ENCODE measurements at places on chromosomes 12 and 14. TPM values are rescaled to one million over a fixed set of nuclear protein-coding genes. Genes with fewer than 3 reads are reported as not detected.

The UBC gene
- 1,251 TPM for total RNA-seq

The OTOGL gene
- not detected for total RNA-seq

The STXBP6 gene
- total RNA-seq, result 5.0 TPM

The INHBE gene
- 0.24 TPM for total RNA-seq

The SALL2 gene
- total RNA-seq, result 8.5 TPM

The TMCC3 gene
- 0.08 TPM for total RNA-seq

The SPTLC2 gene
- total RNA-seq, result 26.4 TPM

The PTPRB gene
- 1.7 TPM for total RNA-seq

The SSPN gene
- total RNA-seq, result 13.3 TPM

The MANSC4 gene
- total RNA-seq, result not detected

The GPR65 gene
- not detected for total RNA-seq

The COQ10A gene
- total RNA-seq, result 8.8 TPM

The RAB35 gene
- total RNA-seq, result 23.2 TPM

The PLA2G1B gene
- total RNA-seq, result not detected

The GPATCH2L gene
- 32.9 TPM for total RNA-seq

The MLEC gene
- 80.1 TPM for total RNA-seq

The SERPINA9 gene
- not detected for total RNA-seq

The LRP1-AS gene
- not detected for total RNA-seq

The CACNA1C gene
- total RNA-seq, result 4.3 TPM

The FCF1 gene
- 26.4 TPM for total RNA-seq

The IFNG-AS1 gene
- total RNA-seq, result not detected

The E2F7 gene
- 10.3 TPM for total RNA-seq

The KRT83 gene
- total RNA-seq, result not detected

The NID2 gene
- 178 TPM for total RNA-seq

The FKBP3 gene
- 45.8 TPM for total RNA-seq

The ANKRD52 gene
- total RNA-seq, result 14.5 TPM

The TAS2R14 gene
- 1.9 TPM for total RNA-seq

The KRT8 gene
- total RNA-seq, result 32.7 TPM

The SERPINA10 gene
- not detected for total RNA-seq

The ASCL1 gene
- not detected for total RNA-seq

The UBE3B gene
- 32.3 TPM for total RNA-seq

The AMN gene
- total RNA-seq, result 0.08 TPM

The RAPGEF3 gene
- 0.72 TPM for total RNA-seq

The STAC3 gene
- total RNA-seq, result 4.5 TPM

The COX6A1 gene
- total RNA-seq, result 667 TPM

The FIGNL2 gene
- total RNA-seq, result 0.13 TPM

The BDKRB1 gene
- 53.3 TPM for total RNA-seq

The EML5 gene
- not detected for total RNA-seq

The CISTR gene
- not detected for total RNA-seq

The DAO gene
- not detected for total RNA-seq

The BCAT1 gene
- 69.1 TPM for total RNA-seq

The OR6C68 gene
- not detected for total RNA-seq

The AMDHD1 gene
- 0.13 TPM for total RNA-seq

The HOXC9 gene
- 1.0 TPM for total RNA-seq

The FRS2 gene
- 22.9 TPM for total RNA-seq

The DHH gene
- not detected for total RNA-seq

The GZMB gene
- total RNA-seq, result not detected

The RAB2B gene
- 12.8 TPM for total RNA-seq
